MM.1S (cell line): ENCODE measurements at places on chromosomes 5 and 9.

DNA sequence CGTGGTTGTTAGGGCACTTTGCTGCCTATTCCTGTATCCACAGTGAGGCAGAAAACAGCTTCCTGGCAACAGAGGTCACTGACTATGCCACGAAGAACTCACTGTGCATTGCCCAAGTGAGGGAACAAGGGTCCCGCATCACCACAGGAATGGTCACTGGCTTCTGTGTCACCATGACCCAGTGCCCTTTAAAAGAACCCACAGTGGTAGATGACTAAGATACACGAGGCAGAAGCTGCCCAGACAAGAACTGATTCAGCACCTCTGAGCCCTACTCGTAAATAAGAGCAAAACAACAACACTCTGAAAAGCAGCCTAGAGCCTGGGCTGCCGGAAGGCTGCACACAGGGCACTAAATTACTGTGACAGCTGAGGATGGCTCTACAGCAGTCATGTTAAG is 236.6 kb upstream of the RASEF start:
- DNase-seq = no peak

GRCh38 chr5:31404325-31404724 is 127.6 kb downstream of the DROSHA start:
- no peak for DNase-seq

DNA sequence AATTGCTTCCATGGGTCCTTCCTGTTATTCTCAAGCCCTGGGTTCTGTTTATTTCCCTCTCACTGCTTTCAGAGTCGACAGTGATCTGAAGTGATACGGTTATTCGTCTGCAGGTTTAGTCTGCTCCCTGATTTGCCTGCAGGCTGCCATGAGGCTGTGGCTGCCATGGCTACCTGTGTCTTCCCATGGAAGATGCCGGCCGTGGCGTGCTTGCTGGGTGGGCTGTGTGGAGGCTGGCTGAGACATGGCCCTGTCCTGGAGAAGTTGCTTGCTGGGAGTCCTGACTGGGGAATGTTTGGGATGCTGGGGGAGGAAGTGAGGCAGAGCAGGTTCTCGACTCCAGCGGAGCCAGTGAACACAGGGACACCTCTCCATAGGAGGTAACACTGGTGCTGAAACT is 104.1 kb upstream of the TBC1D2 start:
- no peak for DNase-seq

GRCh38 chr5:60843386-60843935 is 608 bp downstream of the ELOVL7 start:
- DNase-seq = peak; percentile 37

- DNase-seq = no peak
Observed at GRCh38 chr9:78118742-78119473, 87.3 kb upstream of the GNAQ start.

- DNase-seq = no peak
Observed at GRCh38 chr5:85663708-85664031, 954.1 kb upstream of the COX7C start.

DNA sequence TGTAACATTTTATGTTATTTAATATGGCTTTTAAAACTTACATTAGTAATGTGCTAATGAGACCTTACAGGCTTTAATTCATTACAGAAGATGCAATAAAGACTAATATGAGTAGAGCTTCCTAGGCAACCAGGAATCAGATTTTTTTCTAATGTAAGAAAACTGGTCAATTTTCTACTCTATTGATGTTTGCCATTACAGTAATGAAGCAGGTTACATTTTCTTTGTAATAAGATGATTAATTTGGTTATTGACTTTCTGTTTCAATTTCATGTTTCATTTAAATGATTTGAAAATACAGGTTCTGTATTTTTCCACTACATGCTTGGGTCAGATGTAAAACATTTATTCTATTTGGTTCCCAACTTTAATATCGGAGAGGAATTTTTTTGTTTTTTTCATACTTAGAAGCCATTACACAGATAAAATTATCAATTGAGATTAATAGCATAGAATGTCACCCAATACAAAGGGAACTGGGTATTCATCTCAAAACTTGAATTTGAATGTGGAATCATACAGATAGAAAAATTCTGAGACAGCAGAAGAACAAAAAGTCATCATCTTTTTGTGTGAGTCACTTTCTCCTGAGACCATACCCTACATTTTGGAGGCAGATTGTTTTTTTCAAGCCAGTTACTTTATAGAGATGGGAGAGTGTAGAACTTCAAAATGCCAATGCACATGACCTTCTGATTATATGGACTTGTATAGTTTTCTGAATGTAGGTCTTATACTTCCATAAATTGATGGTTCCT is 133.6 kb upstream of the HMHB1 start:
- DNase-seq = no peak

DNA sequence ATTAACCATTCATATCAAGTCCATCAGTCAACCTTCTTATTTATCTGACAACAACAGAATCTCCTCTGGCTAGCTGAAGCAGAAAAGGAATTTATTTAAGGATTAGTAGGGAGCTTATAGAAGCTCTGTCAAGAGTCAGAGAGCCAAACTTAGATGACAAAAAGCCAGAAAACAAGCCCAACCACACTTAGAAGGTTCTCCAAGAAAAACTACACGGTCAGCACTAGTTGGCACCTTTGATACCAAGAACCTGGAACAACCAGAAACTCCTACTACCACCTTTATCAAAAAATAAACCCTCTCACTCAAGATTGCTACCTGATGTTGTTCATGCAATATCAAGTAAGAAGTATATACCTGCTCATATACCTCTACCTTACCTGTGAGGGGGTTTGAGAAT is 36.9 kb downstream of the RANBP6 start:
- no peak for DNase-seq

DNA sequence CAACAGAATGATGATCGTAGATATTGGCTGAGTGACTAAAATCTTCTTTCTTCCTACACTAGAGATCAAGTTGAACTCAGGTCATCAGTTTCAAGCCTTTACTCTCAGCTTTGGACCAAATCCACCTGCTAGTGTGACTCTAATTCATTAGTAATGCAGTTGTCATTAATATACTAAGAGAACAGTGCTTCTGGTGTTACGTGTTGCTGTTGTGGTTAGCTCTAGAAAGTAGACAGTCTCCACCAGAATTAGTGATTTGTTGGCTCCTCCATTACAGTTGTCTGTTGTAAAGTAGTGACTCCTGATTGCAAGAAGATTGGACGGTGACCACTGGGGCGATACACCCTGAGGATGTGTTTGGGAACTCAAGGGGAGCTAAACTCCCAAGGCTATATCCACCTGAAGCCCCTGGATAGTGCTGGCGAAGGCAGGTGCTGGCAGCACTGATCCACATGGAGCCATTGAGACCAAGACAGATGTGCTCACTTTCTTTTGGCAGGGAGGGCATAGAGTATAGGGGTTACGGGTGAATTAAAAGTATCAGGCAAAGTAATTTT is 3.1 kb downstream of the CAMK4 start:
- DNase-seq = no peak

- no peak for DNase-seq
Observed at GRCh38 chr5:32193591-32193990, 19.5 kb upstream of the GOLPH3 start.

- no peak for DNase-seq
Observed at GRCh38 chr5:103962023-103962422, 399.4 kb upstream of the NUDT12 start.

GRCh38 chr5:92494508-92494907 is 1086.5 kb downstream of the NR2F1-AS1 start:
- DNase-seq = no peak

GRCh38 chr9:118446943-118447639 is 742.9 kb downstream of the TLR4 start:
- no peak for DNase-seq

GRCh38 chr5:10990634-10991033 is 229.6 kb upstream of the DAP start:
- DNase-seq = no peak

GRCh38 chr9:81902196-81902595 is 26.0 kb upstream of the SPATA31D4 start:
- no peak for DNase-seq

GRCh38 chr5:178532236-178532635 is 58.0 kb downstream of the COL23A1 start:
- no peak for DNase-seq

DNA sequence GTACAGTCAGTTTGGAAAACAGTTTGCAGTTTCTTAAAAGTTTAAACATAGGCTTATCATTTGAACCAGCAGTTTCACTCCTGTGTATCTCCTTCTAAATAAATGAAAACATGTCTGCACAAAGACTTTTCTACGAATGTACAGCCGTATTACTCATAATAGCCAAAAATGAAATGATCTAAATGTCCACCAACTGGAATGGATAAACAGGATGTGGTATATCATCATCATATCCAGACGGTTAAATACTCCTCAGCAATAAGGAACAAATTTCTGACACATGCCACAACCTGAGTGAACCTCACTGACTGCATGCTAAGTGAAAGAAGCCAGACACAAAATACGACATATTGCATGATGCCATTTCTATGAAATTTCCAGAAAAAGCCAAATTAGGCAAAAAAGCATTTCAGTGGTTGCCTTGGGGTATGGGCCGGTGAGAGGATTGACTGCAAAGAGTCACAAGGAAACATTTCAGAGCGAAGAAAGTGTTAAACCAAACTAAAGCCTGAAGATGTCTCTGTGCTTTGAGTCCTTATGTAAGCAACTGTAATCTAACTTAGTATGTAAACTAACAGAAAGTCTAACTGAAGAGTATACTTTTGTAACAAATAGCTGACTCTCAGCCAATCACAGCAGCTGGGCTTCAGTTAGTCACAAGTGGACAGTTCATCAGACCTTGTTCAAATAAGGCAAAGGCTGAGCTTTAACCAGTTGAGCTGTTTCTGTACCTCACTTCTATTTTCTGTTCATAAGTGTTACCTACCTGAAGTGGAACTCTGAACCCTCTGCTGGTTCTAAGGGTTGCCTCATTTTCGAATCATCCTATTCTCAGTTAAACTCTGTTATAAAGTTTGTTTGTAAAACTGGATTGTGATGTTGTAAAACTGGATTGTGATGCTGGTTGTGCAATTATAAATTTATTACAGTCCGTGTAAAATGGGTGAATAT is 65.2 kb downstream of the TRIO start:
- DNase-seq = no peak

DNA sequence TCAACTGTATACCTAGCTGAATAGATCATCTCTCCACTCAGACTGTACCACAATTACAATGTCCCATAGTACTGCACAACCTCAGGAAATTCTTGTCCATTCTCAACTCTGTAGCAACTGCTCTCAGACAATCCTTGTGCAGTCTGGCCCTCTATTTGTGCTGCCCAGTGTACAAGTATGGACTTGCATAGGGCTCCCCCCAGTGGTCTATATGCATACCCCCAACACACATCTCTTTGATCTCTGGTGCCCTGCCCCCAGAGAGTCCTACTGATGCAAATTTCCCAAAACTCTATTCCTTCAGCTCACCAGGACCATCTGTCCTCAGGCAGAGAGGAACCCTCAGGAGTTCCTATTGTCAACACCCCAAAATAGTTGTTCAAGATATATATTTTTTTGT is 205.3 kb downstream of the SLCO4C1 start:
- DNase-seq = peak; percentile 40

GRCh38 chr5:126914801-126915436 is 115.4 kb downstream of the MARCHF3 start:
- no peak for DNase-seq

DNA sequence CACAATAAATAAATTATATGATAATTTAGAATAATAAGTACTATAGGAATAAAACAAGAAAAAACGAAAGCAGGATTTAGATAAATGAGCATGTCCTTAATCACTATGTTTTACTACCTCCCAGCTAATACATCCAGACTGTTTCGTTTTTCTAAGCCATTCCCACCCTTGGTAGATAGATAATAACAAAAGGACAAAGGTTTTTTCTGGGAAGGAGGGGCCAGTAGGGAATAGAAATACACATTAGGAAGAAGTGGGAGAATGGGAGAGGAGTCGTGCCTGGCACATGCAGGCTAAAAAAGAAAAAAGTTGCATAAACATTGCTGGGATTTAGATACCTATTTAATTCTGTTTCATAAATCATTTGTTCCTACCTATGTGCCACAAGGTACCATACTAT is 97.1 kb downstream of the MTX3 start:
- no peak for DNase-seq

- DNase-seq = no peak
Observed at GRCh38 chr9:6405371-6405770, 7.6 kb upstream of the UHRF2 start.

GRCh38 chr5:82319651-82320376 is 41.7 kb upstream of the RPS23 start:
- no peak for DNase-seq

- DNase-seq = no peak
Observed at GRCh38 chr5:176694631-176695030, 47.3 kb downstream of the TSPAN17 start.
